Right atrium auricular region (tissue), 2 donors: ENCODE measurements at places on chromosomes 4 and X. TPM values are rescaled to one million over a fixed set of nuclear protein-coding genes. Genes with fewer than 3 reads are reported as not detected.

PABPC1L2B gene
- not detected for total RNA-seq

ARHGAP36 gene
- total RNA-seq = not detected

HTRA3 gene
- 33.8 TPM for total RNA-seq

MAGEA11 gene
- total RNA-seq = not detected

PLA2G12A gene
- 52.1 TPM for total RNA-seq

RNF128 gene
- 0.55 TPM for total RNA-seq

WDFY3 gene
- 40.0 TPM for total RNA-seq

- no peak for DNase-seq
Observed at GRCh38 chr4:105714071-105714521, 5.5 kb downstream of the GSTCD start.

DNA sequence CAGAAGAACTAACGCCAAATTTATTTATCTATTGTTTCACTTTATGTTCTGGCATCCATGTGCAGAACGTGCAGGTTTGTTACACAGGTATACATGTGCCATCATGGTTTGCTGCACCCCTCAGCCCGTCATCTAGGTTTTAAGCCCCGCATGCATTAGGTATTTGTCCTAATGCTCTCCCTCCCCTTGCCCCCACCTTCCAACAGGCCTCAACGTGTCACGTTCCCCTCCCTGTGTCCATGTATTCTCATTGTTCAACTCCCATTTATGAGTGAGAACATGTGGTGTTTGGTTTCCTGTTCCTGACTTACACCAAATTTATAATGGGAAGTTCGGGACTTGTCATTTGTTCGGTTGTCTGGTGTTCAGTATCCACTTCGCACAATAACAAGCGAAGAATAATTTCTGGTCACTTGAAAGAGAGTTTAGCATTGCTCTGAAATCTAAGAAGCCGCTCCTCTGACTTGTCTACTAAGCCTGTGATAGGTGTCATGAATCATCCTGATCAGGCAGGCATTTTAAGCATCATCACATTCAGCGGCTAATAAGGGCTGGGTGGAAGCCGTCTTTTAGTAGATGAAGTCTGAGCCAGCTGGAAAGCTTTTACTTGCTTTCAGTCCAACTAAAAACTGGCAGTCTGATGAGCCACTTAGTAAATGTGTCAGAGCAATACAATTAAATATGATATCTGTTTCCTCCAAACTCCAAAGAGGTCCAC is 1065.7 kb upstream of the PABPC4L start:
- no peak for DNase-seq

DNA sequence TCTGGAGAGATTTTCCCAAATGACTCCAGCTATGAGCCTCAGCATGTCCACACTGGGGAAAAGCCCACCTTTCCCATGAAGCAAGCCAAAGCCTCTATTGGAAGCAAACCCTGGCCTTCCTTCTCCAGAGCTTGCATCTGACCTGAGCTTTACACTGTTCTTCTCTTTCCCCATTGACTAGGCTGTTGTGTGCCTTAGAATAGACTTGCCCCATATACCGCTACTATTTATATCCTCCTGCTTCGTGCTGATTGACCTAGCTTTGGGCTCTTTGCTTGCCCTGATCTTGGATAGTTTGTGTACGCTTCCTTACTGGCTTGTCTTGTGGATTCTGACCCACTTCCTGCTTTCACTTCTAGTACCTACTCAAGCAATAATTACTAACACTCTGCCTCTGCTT is 30.9 kb downstream of the FAM9B start:
- DNase-seq = no peak

DNA sequence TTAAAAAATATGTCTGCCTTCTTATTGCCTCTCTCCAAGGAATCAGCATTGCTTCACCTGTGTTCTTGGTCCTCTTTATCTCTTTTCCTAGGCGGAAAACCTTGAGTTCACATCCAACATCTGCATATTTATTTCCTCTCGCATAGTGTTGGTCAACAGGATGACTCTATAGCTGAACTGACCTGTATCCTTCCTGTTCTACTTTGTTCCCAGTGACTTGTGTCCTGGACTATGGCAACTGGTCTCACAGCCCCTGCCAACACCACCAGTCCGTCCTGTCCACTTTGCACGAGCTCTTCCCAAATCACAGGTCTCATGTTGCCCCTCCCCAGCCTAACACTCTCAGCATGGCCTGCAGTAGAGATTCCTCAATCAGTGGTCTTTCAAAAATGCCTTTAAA is 2.0 kb downstream of the DIPK2B start:
- no peak for DNase-seq

DNA sequence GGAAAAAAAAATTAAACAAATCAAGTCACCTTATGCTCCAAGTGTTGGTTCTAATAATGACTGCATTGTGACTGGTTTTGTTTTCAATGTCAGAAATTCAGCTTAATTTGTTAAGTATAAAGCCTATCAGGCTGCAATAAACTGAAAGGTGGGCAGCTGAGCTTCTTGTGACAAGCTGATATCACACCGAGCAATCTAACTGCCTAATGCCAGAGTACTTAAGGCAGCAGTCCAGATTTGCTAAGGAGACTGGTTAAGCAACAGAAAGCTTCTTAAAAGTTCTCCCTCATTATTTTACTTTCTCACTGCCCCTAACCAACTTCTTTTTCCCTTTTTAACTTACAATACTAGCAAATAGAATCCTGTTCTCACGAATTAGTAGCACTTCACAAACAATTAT is 201.0 kb downstream of the MAB21L2 start:
- DNase-seq = no peak

GRCh38 chr4:148442832-148443511 is 758 bp upstream of the NR3C2 start:
- DNase-seq = no peak

DNA sequence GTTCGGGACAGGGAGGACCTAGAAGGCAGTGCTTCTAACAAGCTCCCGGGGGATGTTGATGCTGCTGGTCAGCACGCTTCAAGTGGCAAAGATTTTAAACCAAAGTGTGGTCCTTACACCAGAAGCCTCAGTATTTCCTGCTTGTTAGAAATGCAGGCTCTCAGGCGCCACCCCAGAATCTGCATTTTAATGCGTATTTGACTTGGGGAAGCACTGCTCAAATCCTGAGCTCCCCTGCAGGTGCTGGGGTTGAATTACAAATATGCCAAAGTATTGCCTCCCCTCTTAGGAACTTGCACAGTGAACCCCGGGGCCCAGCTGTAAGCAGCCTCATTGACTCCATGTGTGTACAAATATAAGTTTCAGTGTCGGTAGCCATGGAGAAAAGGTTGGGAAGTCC is 70.8 kb upstream of the RAI2 start:
- DNase-seq = no peak

- no peak for DNase-seq
Observed at GRCh38 chrX:41588271-41588670, 100.5 kb upstream of the GPR34 start.

DNA sequence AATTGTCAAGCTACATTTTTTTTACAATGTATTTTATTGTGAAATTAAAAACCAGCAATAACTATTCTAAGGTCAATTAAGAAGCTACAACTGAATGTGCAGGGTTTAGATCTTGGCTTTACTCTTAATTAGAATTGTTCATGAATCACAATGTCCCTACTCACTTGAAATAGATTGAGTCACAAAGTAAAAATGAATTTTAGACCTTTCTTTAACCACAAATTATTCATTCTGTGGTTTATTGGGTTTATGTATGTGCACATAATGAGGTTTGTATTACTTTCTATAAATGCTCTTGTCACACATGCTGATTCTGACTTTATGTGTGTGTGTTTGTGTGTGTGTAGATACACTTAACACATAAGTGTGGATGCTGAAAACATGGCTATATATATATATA is 647.0 kb upstream of the AADAT start:
- no peak for DNase-seq

DNA sequence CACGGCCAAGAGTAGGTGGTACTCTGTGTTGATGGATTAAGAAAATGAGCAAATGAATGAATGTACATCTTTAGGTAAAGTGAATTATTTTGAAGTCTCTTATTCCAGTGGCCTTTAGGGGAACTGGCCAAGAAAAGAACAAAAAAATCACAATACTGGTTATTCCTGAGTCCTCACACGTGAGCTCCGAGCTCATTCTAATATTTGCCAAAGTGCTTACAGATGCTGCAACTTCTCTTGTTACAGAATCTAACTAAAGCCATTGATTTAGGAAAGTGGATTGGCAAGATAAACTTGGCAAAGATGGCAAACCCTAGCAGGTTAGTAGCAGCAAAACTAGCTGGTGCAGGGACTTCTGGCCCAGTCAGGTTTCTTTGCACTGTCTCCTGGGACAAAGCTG is 37.6 kb downstream of the IDS start:
- no peak for DNase-seq

DNA sequence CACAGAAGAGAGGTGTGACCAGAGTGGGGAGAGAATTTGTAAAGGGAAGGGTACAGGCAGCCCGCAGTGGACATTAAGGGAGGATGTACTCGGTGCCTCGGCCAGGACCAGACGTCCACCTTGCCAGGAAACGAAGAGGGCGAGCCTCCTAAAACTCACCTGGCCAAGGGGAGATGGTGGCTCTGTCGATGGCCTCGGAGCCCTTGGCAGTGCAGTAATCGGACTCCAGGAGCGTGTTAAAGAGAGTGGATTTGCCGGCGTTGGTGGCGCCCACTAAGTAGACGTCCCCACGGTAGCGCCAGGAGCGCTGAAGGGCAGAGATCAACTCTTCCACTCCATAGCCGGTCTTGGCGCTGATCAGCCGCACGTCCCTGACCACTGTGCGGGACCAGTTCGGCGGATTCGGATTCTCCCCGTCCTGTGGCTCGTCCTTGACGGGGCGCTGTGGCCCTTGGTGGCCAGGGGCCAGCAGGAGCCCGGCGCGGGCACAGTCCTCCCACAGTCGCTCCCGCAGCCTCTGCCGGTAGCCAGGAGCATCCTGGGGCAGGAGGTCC is 1.0 kb downstream of the NOA1 start:
- DNase-seq = no peak

GRCh38 chr4:186258216-186258811 is 7.7 kb upstream of the F11 start:
- no peak for DNase-seq
